ENCODE measurements at places on chromosomes 3 and 15.

GRCh38 chr3:127471142-127471541 lies 119.4 kb downstream of the TPRA1 start:
- DNase-seq: no peak

- DNase-seq: no peak
These were observed 48.5 kb upstream of the PARL start for GRCh38 chr3:183933160-183933559.

GRCh38 chr3:113270786-113271185 lies 59.4 kb downstream of the BOC start:
- no peak for DNase-seq

DNA sequence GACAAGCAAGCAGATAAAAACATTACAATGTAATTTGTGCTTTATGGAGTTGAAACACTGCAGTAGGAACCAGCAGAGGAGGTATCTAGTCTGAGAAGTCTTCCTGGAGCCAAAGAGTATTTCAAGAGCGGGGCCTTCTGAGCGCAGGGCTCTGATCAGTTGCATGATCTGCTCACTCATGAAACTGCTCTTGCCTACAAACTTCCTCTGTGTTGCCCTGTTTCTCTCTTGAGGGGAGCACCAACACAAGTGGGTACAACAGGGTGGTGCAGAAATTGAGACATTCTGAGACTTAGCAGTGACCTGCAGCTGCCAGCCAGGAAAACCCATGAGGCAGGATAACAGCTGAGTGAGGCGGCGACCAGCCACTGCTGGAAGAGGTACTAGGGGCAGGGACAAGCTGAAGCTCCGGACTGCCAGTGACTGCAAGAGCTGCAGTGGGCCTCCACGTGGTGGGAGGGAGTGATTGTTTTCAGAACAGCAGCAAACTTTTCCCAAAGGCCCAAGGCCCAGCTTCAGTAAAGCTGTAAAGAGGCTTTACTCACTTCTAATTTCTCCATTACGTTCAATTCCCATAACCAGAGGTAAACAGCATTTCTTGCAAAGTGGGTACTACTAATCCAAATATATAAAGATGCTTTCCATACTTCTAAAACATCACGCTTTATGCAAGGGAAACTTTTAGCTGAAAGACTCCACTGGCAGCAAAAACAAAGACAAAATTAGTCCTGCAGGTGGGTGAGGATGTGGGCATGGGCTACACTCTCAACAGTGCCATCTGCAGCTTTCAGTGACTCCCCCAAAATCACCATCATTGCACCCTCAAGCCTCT lies 69.0 kb upstream of the LPP start:
- DNase-seq: no peak

DNA sequence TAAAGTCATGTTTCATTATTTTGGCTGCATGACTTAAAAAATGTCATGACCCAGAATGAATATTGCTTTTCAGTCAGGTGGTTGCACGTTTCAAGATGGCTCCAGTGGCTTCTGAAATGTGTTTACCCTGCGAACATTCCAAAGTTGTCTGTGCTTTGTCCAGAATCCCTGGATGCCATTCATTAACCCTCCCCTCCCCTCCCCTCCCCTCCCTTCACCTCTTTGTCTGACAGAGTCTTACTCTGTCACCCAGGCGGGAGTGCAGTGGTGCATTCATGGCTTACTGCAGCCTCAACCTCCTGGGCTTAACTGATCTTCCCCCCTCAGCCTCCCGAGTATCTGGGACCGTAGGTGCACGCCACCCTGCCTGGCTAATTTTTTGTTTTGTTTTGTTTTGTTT lies 308.0 kb downstream of the PTPRG start:
- no peak for DNase-seq

- no peak for DNase-seq
These were observed 84.9 kb upstream of the ACP3 start for GRCh38 chr3:132232231-132232792.

GRCh38 chr15:69394556-69395282 lies 19.4 kb upstream of the KIF23 start:
- no peak for DNase-seq

- no peak for DNase-seq
These were observed 40.4 kb downstream of the CCR3 start for GRCh38 chr3:46282696-46283095.

DNA sequence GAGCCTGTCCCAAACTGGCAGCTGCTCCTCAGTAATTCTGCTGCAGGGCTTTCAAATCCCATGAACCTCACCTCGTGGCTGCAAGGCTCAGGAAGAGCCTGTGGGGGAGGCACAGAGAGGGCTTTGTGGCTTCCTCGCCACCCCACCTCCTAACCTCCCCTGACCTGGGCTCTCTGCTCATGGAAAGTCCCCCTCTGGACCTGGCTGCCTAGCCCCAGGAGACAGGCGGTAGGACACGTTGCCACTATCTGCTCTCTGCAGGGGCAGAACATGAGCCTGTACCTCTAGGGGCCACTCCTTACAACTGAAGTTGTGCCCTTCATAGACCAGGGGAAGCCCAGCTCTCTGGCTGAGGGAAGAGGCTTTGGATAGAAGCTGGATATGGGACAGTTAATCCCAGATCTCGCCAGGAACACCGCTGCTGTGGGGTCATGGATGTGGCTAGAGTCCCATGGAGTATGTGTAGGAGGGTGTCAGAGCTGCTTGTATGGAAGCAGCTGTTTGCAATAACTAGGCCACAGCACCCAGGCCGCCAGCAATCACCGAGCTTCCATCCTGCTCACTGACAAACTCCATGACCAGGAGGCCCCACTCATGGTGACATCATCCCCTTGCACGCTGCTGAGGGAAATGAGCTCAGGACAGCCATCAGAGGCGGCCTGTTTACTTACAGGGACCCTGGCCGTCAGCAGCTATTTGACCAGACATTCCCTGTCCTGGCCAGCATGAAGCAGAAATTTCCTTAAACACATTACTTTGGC lies 34.0 kb upstream of the CILP start:
- DNase-seq: no peak

GRCh38 chr3:8538913-8539312 lies 37.3 kb downstream of the LMCD1 start:
- peak; percentile 68 for DNase-seq
